ENCODE measurements at places on chromosomes 2 and 18.

GRCh38 chr2:10571057-10571456, 118.7 kb downstream of the NOL10 start:
- DNase-seq = no peak

DNA sequence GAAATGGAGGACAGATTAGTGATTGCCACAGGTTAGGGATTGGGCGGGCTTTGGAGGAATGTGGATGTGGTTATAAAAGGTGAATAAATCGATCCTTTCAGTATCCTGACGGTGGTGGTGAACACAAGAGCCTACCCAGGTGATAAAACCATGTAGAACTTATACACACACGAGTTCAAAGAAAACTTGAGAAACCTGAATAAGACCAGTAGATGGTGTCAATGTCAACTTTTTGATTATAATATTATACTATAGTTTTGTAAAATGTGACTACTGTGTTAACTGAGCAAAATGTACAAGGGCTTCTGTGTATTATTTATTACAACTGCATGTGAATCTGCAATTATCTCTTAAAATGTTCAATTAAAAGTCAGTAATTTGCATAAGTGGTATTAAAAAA, 136.3 kb downstream of the ERBB4 start:
- no peak for DNase-seq

- no peak for DNase-seq
Observed at GRCh38 chr18:59885579-59886163, 14.1 kb upstream of the PMAIP1 start.

- no peak for DNase-seq
Observed at GRCh38 chr18:51321696-51322095, 124.2 kb upstream of the MEX3C start.

GRCh38 chr2:130785466-130786055, 30.2 kb downstream of the AMER3 start:
- no peak for DNase-seq

Data from midbrain (tissue), 1 donor.